ENCODE measurements at places on chromosomes 4 and X. TPM values are rescaled to one million over a fixed set of nuclear protein-coding genes. Genes with fewer than 3 reads are reported as not detected.

DNA sequence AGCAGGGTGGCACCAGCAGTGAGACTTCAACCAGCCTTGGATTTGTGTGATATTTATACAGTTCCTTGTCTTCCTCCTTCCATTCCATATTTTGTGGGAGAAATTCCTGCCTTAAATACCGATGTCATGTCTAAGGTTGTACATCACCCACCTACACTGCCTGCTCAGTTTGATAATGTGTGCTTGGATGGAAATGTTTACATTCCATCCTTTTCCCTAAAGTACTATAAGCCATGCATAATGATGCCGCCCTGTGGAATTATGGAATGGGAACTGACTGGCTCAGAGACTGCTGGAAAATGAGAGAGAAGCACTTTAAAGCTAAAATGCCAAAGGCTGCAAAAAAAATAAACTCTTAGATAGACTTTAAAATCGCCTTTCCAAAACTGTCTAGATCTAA lies 11.3 kb upstream of the GLUD2 start:
- no peak for DNase-seq

DNA sequence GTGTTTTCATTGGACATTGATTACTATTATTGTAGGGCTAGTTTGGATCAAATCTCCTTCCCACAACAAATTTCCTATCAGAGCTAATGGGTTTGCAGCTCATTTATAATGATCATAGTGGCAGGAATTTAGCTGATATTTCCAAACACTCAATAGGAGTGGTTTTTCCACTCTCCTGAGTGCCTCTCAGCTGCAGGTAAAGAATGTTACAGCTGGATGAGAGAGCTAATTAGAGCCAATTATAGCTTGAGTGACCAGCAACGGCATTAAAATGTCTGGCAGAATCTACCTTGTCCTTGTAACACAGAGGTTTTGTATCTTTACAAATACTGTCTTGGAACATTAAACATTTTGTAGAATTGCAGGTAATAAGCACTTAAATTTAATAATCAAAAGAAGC lies 602.8 kb upstream of the EPHA5 start:
- DNase-seq, result no peak

GRCh38 chrX:153416781-153417450 lies 5.6 kb downstream of the ZFP92 start:
- no peak for DNase-seq

DNA sequence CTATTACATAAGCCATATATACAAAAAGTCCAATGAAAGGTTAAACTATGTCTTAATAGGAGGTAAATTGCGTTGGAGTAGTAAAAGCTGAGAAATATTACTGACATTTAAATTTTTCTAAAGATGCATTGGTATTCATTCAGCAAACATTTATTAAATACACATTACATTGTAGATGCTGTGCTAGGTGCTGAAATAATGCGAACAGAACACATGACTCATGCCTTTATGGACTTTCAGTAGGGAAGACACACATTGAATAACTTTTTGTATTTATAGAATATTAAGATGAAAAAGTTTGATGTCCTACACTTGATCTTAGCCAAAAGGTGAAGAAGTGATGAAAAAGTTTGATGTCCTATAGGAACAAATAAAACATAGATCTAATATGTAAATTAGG lies 871.1 kb upstream of the SLIT2 start:
- DNase-seq, result no peak

DNA sequence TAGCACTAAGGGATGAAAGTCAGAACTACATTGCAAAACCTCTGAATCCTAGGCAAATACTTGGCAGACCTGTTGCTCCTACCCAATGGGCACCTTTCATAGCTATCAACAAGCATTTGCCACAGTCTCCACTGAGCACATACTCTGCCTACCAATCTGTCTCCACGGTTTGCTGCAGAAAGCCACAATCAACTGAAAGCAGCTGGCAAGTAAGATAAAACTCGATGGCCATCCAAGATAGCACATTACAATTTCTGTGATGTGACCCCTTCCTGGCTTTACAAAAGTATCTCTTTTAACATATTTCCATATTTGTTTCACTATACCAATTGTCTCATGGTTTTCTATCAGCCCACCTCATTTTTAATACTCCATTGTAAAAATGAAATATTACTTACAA lies 1060.5 kb upstream of the INTU start:
- DNase-seq, result no peak

GRCh38 chr4:186757696-186758355 lies 34.2 kb upstream of the FAT1 start:
- DNase-seq, result no peak

DNA sequence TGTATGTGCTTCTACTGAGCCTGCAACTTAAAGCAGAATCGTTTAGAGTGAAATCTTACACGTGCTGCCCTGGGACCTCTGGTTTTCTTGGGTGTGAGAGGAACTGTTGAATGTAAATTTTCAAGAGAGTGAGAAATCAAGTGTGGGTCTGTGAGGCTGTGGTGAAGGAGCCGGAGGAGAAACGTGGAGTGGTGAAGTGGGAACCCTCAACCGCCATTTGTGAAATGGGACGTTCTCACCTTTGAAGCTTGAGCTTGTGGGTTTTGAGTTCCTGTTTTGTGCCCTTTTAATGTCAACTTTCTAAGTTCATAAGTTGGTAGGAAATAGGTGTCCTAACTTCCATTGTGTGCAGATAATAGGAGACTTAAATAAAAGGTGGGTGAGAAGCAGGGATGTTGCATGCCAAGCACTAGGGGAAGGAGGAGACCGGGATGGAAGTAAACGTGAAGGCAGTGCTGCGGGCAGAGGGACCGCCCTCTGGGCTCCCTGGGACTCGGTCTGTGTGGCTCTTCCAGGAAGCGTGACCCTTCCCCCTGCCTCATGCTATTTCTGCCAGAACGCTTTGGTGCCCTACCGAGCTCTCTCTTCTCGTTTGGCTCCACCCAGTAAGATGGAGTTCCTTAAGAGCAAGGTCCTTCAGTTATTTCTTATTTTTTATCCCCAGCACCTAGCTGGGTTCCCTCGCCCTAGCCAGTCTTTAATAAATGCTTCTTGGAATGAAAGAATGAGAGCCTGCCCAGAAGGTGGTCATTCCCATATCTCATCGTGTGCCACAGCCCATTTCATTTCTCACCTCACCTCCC lies 56.0 kb downstream of the TMEM131L start:
- DNase-seq, result no peak

GRCh38 chrX:154748712-154749339 lies 2.1 kb downstream of the GAB3 start:
- DNase-seq, result peak; percentile 46

DNA sequence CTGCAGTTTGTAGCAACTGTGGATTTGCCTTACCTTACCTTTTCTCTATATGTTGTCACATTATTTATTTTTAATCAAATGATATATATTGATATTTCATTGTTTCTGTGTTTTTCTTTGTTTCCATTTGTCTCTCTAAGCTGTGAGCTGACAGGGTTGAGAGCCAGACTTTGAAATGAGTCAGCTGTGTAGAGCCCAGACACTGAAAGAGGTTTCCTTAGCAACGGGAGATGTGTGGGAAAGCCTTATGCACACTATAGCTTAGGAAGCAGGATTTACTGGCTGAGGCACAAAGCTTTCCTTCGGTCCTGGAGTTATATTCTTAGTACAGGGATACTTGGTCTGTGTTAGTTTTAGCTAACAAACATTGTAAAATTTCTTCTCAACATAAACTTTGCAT lies 192.2 kb downstream of the FGF13 start:
- DNase-seq, result no peak

DNA sequence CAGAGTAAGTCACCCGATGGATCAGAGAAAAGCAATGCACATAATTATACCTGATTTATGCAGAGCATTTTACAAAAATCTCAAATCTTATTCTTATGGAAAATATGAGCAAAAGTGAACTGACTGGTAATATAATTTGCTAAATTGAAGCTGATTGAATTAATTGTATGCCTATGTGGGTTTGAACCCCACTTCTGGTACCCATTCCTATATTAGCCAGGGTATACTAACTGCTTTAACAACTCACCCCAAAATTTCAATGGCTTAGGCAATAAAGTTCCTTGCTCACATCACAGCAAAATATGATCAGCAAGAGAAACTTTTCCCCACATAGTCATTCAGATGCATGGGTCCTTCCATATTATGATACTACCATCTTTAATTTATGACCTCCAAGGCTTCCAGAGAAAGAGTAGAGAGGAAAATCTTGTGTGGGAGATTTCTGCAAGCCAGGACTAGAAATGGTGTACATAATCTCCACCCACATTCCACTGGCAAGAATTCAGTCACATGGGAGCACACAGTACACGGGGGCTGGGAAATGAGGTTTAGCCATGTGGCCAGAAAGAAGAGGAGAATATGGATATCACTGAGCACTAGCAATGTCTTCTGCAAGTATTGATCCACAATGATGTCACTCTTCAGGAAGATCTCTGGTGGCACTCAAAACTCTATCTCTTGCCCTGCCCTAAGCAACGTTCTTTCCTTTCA lies 640.7 kb downstream of the BCOR start:
- DNase-seq, result no peak

GRCh38 chr4:8267077-8267476 lies 2.5 kb upstream of the HTRA3 start:
- peak; percentile 71 for DNase-seq

DNA sequence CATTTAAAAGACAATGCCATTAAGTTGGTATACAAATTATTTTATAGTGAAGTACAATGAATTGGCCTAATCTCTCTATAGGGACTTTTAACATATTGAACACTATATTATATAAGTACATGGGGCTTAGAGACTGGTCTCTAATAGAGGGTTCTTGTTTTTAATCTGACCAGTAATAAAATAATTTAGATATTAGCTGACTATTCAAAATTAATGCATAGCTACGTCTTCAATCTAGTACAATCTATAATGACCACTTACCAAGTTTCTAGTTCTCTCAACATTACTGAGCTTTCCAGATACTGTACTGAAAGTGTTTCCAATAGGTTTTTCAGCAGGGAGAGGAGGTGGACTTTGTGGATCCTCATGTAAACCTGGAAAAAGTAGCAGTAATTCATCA lies 59.6 kb downstream of the RPS3A start:
- DNase-seq, result no peak

DNA sequence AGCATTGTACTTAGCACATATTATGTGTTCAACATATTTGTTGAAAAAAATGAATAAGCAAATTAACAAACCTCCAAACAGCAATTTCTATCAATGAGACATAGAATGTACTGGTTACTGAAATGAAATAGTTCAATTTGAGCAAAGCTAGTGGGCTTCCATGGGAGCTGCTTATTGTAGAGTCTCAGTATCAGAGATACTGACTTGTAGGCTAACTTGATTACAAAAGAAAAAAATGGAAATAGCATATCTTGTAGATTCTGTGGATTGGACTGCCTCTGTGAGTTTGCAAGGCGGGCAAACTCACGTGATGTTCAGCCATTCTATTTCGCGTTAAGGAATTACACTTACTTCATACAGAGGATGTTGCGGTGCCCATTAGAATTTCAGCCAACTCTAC lies 222.1 kb upstream of the JADE1 start:
- DNase-seq, result no peak

DNA sequence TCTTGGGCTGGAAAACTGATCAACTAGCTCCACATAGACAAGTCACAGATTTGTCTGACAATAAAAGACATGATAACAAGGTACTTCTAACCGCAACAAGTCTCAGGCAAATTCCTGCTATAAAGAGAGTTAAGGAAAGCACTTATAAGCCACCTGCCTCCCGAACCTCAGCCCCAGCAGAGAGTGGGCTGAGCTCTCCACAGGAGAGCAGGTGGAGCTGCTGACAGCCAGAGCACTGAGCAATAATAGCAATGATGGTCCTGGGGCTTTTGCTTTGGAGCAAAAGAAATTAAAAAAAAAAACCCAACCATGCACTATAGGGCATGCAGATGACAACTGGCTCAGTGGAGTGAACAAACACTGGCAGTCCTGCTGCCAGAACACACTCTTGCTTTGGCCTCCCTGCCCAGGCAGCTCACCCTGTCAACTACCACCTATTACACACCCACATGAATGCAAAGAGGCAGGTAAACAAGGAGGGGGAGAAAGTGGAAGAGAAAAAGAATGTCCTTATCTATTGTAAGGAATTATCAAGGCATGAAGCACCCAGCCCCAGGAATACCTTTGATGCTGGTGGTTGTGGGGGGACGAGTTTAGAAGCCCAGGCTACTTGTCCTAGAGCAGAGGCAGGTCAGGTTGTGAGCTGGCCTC lies 135.8 kb upstream of the DGKK start:
- no peak for DNase-seq

DNA sequence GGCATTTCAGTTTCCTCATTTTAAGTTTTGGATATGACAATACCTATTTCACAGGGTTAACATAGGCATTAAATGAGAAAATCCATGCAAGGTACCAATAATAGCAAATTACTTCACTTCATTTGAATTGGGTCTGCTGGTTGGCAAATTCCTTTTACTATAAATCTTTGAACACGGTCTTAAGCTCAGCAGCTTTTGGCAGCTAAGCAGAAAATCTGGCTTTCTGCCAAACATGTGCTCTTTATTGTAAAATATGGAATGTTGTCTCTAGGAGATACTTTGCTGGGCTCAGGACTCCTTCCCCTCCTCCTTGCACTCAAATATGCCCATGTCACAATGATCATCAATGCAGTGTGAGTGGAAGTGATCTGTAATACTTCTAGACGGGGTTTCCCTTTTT lies 16.8 kb upstream of the DMP1 start:
- DNase-seq, result no peak

DNA sequence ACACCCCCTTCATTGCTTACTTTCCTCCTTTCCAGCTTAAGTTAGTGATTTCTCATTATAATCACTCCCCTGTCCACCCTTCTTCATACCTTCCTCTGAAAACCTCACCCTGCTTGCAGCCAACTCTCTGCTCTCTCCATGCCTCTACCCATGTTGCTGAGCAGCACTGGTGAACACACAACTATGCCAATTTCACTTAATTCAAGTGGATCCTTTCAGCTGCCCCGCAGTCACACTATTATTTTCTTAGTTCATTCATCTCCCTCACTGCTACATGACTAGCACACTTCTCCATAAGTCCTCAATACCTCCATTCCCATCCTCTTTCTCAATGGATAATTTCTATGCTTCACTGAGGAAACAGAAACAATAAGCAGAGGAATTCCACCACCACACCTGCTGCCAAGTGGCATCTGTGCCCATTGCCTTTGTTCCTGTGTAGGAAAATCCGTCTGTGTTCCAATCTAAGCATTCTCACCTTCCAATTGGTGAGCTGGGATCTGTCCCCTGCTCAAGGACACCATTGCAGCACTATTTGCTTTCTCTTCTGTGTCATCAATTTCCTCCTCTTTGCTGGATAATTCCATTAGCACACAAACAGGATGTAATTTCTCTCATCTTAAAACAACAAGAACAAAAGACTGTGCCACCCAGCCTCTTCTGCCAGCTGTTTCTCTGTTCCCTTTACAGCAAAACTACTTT lies 25.2 kb upstream of the PRSS48 start:
- DNase-seq, result no peak

The PHEX gene
- total RNA-seq, result 4.3 TPM

The CFI gene
- 141 TPM for total RNA-seq

The PABPC1L2B gene
- not detected for total RNA-seq

The COQ2 gene
- total RNA-seq, result 3.2 TPM

The SMIM10L2A gene
- total RNA-seq, result not detected

The TMEM154 gene
- 4.4 TPM for total RNA-seq

The ANOS1 gene
- 10.6 TPM for total RNA-seq

The DOCK11 gene
- 22.8 TPM for total RNA-seq

The SULT1B1 gene
- 2.4 TPM for total RNA-seq

The MCUB gene
- 3.3 TPM for total RNA-seq

The GPR34 gene
- total RNA-seq, result 0.26 TPM

The ETDB gene
- not detected for total RNA-seq

The MBNL3 gene
- 13.2 TPM for total RNA-seq

The CNKSR2 gene
- total RNA-seq, result 4.8 TPM

The KCND1 gene
- total RNA-seq, result 3.2 TPM

The PDHA1 gene
- total RNA-seq, result 60.5 TPM

All from uterus (tissue), 4 donors.